Activated CD4-positive, alpha-beta T cell treated with anti-CD3 and anti-CD28 coated beads for 36 hours (primary cell): ENCODE measurements at places on chromosomes 7 and 10.
A peak's percentile ranks its signal among the peaks of the same experiment; 100 is the strongest.

DNA sequence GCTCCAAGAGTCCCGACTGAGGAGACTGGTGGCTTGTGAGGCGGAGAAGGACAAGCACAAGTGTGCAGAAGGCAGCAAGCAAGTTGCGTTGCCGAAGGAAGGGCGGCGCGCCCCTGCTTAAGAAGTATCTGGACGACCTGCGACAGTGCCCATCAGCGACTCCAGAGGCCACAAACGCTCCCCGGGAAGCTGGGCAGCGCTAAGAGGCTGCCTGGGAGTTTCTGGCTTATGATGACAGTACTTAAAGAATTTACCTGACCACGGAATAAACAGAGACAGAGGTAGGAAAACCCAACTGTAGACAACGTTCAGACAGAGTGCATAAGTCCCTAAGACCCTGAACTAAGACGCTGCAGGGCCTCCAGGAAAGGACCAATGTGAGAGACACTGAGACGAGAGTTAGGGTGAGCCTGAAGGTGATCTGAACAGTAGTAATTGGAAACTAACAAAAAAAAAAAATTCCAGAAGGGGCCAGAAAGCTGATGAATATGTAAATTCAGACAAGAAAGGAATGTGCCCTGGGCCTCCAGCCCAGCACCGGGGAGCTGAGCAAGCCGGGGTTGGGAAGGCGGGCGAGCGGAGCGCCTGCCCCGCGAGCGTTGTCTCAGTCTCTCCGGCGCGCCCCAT is 1.0 kb downstream of the OSBPL3 start:
- peak; percentile 31 for DNase-seq
- no peaks in the 10 kb centered on the region for H3K27me3 ChIP-seq
- H3K27ac ChIP-seq = peak overlapping the region; percentile 93
- H3K4me1 ChIP-seq = peaks cover 62% of the 10 kb centered on the region
- peak overlapping the region; percentile 90 for H3K4me3 ChIP-seq

DNA sequence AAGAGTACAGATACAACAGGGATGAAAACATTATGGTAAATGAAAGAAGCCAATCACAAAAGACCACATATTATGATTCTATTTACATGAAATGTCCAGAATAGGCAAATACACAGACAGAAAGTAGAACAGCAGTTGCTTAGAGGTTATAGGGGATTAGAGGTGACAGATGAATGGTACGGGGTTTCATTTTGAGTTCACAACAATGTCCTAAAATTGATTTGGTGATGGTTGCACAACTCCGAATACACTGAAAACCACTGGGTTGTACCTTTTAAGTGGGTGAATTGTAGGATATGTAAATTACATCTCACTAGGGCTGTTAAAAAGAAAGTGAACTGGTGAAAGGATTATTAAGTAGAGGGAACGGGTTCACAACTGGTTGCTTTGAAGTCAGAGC is 76.3 kb upstream of the MRLN start:
- DNase-seq = no peak
- H3K27me3 ChIP-seq = no peaks in the 10 kb centered on the region
- peak overlapping the region; percentile 27 for H3K27ac ChIP-seq
- peaks cover 54% of the 10 kb centered on the region for H3K36me3 ChIP-seq
- H3K4me1 ChIP-seq = peaks cover 31% of the 10 kb centered on the region

DNA sequence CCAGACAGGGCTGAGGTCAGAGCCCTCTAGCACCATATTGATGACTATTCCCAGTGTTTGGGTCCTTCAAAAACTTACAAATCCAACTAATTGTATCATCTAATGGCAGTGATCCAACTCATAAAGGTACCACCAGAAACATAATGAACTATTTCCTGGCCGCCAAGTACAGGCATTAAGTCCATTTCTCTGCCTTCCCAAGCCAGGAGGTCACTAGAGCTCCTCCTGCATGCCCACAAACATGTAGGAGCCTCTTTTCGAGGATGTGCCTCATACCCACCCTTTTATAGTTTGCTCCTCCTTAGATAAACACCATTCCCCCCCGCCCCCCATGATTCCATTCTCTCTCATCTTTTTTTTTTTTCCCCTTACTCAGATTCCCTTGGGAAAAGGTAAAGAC is 91.3 kb downstream of the CHN2 start:
- H3K27ac ChIP-seq = no peak overlapping the region
- no peak for DNase-seq
- peaks cover 26% of the 10 kb centered on the region for H3K4me1 ChIP-seq
- H3K4me3 ChIP-seq = no peak overlapping the region

DNA sequence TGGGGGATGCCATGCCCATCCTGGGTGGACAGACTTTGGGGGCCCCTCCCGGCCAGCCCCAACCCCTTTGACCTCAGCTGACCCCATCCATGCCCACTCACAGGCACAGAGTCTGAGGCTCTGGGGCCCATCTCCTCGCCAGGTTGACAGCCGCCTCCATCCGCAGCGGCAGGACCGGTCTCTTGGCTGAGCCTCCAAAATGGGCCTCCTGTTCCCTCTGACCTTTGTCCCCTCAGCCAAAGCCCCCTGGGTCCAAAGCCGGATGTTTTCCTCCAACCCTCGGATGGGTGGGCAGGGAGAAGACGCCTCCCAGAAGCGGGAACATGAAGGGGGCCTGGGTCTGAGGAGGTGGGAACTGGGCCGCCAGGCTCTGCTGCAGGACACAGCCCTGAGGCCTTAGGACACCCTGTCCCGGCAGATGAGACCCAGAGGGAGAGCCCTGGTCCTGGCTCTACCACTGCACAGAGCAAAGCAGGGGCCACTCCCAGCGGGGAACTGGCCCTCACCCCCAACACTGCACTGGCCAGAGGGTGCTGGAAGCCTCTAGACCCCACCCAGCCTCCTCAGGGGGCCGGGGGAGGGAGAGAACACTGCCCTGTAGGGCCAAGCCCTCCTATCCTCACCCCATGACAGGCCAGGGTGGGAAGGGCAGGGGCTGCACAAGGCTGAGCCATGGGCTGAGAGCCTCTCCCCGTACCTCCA is 12.6 kb downstream of the PDGFA start:
- no peak overlapping the region for H3K27ac ChIP-seq
- H3K36me3 ChIP-seq = no peaks in the 10 kb centered on the region
- no peaks in the 10 kb centered on the region for H3K4me1 ChIP-seq
- no peak for DNase-seq
- no peak overlapping the region for H3K4me3 ChIP-seq
- no peaks in the 10 kb centered on the region for H3K27me3 ChIP-seq

DNA sequence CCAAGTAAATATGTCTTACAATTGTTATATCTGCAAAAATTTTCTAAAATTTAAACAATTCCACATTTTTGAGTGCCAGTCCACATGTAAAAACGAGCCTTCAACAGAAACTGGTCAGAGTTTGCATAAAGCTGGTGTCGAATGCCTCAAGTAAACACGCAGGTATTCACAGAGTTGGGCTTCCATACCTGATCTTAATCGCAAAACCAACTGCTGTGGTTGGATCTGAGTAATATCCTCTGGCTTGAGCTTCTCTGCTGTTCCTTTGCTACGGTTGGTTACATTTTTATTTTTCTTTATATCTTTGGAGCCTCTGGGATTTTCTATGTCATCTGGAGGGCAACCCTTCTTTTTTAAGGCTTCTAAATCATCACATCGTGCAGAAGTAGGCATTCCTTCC is 28.4 kb downstream of the ITGB1 start:
- peaks cover 42% of the 10 kb centered on the region for H3K36me3 ChIP-seq
- H3K4me3 ChIP-seq = no peak overlapping the region
- H3K27me3 ChIP-seq = no peaks in the 10 kb centered on the region
- no peak overlapping the region for H3K27ac ChIP-seq
- DNase-seq = no peak

DNA sequence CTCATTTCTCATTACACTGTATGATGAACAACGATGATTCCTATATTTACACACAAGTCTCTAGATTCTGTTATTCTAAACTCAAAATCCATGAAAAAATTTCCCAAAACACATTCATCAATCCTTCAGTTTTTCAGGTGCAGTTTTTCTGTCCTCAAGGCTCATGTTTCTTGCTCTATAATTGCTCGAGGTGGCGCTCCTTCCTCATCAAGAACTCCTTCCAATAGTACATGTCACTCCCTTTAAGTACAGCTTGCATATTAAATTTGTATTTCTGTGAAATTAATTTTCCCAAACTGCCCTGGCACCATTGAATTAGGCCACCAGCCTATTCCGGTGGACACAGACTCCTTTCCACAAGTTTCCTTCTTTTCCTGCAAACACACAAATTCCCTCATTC is 188.7 kb upstream of the MINDY3 start:
- no peak for DNase-seq
- no peaks in the 10 kb centered on the region for H3K4me1 ChIP-seq
- H3K27ac ChIP-seq = no peak overlapping the region

- H3K4me3 ChIP-seq = no peak overlapping the region
- DNase-seq = no peak
- no peak overlapping the region for H3K27ac ChIP-seq
- peaks cover 11% of the 10 kb centered on the region for H3K36me3 ChIP-seq
- no peaks in the 10 kb centered on the region for H3K4me1 ChIP-seq
These were observed 52.4 kb downstream of the CASD1 start for GRCh38 chr7:94561841-94562514.

DNA sequence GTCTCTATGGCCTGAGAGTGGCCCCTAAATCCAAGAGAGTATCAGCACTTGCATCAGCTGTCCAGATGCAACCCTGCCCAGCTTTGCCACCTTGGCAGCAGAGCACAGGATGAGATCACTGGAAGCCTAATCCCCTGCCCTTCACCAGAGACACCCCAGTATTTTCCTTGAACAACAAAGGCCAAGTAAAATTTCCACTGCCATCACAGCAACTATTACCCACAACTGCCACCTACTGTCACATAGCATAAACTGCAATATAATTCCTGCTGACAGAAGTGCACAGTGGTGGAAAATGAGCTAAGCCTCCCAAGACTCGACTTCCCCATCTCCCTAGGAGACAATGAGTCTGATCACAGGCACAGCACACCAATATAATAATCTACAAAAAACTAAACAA is 462.8 kb upstream of the ZWINT start:
- no peaks in the 10 kb centered on the region for H3K36me3 ChIP-seq
- H3K27ac ChIP-seq = no peak overlapping the region
- no peak for DNase-seq
- no peaks in the 10 kb centered on the region for H3K27me3 ChIP-seq
- no peak overlapping the region for H3K4me3 ChIP-seq

- no peaks in the 10 kb centered on the region for H3K4me1 ChIP-seq
- no peaks in the 10 kb centered on the region for H3K36me3 ChIP-seq
- no peak overlapping the region for H3K4me3 ChIP-seq
These were observed 113.4 kb downstream of the DIP2C start for GRCh38 chr10:576130-576465.

DNA sequence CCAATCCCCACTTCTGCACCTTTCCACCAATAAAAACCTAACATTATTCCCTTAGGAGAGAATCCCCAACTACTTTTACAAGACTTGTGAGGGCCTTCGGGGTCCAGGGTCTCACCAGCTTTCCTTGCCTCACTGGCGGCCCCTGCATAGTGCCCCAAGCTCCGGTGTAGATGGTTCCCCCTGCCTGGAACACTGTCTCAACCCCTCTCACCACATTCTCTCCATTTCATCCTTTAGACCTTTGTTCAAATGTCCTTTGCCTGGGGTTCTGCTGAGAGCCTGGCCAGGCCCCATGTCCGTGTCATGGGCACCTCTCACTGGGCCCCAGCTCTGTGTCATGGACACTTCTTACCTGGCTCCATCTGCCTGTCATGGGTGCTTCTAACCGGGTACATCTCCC is 64.5 kb upstream of the SORCS3 start:
- H3K27me3 ChIP-seq = peaks cover 8% of the 10 kb centered on the region
- H3K36me3 ChIP-seq = no peaks in the 10 kb centered on the region
- no peak for DNase-seq
- no peak overlapping the region for H3K4me3 ChIP-seq
- H3K4me1 ChIP-seq = peaks cover 5% of the 10 kb centered on the region

DNA sequence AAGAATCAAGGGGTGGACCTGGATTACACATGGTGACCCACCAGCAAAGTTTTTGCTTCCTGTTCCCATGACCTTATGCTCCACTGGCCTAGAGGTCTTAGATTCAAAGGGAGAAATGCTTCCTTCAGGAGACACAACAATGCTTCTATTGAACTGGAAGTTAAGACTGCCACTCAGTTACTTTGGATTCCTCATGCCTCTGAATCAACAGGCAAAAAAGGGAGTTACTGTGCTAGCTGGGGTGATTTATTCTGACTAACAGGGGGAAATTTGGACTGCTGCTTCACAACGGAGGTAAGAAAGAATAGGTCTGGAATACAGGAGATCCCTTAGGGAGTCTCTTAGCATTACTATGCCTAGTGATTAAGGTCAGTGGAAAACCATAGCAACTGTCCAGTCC is 10.3 kb downstream of the TMEM229A start:
- H3K4me1 ChIP-seq = no peaks in the 10 kb centered on the region
- no peak overlapping the region for H3K4me3 ChIP-seq
- DNase-seq = no peak
- H3K36me3 ChIP-seq = no peaks in the 10 kb centered on the region
- no peak overlapping the region for H3K27ac ChIP-seq
